Esophagus squamous epithelium (tissue), 5 donors: ENCODE measurements at places on chromosomes 1 and 21.

DNA sequence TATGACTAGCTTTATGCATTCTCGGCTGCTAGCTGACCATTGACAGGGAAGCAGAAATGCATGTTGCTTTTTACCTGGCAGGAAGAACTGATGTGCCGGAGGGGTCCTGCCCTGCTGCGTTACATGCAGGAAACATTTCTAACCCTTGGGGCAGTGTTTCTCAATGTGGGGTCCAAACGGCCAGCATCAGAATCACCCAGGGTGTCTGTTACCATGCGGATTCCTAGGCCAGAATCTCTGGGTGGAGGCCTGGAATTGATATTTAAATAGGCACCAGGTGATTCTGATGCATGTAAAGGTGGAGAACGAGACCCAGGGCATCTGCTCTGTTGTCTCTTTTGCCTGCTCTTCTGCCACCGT is 182.7 kb downstream of the PCP4 start:
- no peaks in the 10 kb centered on the region for H3K36me3 ChIP-seq
- no peak for DNase-seq

DNA sequence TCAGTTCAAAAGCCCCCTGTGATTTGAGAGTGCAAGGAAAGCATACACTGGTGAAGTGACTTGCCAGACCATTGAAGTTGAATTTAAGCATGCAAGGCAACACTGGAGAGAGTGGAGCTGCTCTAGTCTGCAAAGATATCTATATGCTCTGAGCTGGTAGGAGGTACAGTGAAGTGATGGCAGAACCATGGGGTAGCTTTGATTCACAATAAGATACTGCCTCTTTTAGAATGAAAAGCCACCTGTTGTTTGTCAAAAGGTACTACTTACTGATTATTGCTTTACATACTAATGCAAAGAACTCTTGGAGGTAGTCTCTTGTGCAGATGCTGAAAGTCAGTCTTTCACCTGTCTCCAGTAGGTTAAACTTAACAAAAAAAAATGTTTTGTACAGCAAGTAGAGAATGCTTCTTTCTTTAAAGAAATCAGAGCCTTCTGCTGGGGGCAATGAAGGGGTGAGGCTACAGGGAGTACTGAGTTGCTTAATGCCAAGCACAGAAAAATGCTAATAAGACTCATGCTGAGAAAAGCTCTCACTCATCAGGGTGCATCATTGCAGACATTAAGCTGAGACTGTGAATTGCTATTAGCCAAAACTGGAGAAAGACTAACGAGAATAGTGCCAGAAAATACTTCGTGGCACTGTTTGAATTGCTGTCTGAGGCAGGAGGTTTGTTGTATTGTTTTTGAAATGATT is 1150.5 kb upstream of the TMPRSS15 start:
- H3K27me3 ChIP-seq = no peaks in the 10 kb centered on the region
- no peak for DNase-seq
- no peak overlapping the region for H3K4me3 ChIP-seq
- no peaks in the 10 kb centered on the region for H3K4me1 ChIP-seq
- H3K36me3 ChIP-seq = no peaks in the 10 kb centered on the region

DNA sequence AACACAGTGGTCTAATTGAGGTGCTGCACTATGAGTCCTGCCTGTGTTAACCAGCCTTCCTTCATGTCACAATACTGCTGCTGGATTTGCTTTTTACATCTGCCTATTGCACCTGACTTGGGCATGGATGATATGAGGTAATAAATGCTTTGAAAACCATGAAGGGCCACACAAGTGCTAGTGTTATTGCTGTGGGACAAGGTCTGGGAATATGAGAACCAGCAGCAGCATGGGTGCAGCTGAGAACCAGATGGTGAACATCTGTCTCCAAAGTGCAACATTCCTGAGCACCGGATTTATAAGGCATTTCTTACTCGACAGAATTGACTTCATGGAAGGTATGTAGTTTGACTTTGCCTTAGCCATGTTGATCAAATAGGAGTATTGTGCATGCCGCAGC is 16.6 kb downstream of the TRIM45 start:
- H3K36me3 ChIP-seq = no peaks in the 10 kb centered on the region
- no peaks in the 10 kb centered on the region for H3K27me3 ChIP-seq

DNA sequence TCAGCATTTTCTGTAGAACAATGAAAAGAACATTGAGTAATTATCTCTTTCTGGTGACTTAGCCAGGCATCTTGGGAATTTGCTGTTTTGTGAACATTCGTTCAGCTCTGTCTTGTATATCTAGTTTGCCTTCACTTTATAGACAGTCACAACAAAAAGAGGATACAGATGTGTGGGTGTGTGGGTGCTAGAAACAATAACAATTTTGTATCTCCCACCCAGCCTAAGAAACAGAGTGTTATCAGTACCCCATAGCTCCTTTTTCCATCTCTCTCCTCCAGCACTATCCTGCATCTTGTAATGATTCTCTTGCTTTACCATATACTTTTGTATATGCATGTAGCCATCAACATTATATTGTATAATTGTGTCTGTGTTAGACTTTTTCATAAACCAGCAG is 33.0 kb downstream of the AK4 start:
- no peaks in the 10 kb centered on the region for H3K27me3 ChIP-seq
- DNase-seq = no peak
- H3K36me3 ChIP-seq = no peaks in the 10 kb centered on the region
- no peaks in the 10 kb centered on the region for H3K4me1 ChIP-seq

- no peak overlapping the region for H3K4me3 ChIP-seq
- DNase-seq = no peak
- no peaks in the 10 kb centered on the region for H3K4me1 ChIP-seq
- no peak overlapping the region for H3K27ac ChIP-seq
- H3K36me3 ChIP-seq = peaks cover 100% of the 10 kb centered on the region
Measured at GRCh38 chr21:36359185-36359584, 26.0 kb upstream of the CHAF1B start.

DNA sequence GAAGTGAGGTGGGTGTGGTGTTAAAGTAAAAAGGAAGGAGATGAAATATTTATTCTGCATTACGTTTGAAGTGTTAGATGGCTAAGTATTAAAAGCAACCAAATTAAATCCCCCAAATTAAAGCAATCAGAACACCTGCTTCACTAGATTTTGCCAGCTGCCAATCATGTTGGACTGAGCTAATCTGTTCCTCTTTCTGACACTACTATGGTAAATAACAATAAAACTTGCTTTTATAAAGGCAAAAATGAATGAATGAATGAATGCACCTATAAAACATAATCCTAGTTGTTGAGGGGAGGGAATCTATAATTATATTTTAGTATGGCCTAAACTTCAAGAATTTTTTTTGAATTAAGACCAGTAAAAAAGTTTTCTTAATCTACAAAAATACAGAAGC is 51.0 kb downstream of the RAB3GAP2 start:
- H3K27me3 ChIP-seq = no peaks in the 10 kb centered on the region
- peaks cover 20% of the 10 kb centered on the region for H3K4me1 ChIP-seq
- H3K36me3 ChIP-seq = no peaks in the 10 kb centered on the region
- no peak for DNase-seq

- DNase-seq = no peak
- H3K27me3 ChIP-seq = no peaks in the 10 kb centered on the region
- H3K4me3 ChIP-seq = peak overlapping the region; percentile 51
Measured at GRCh38 chr1:220878191-220879075, 810 bp upstream of the HLX start.

DNA sequence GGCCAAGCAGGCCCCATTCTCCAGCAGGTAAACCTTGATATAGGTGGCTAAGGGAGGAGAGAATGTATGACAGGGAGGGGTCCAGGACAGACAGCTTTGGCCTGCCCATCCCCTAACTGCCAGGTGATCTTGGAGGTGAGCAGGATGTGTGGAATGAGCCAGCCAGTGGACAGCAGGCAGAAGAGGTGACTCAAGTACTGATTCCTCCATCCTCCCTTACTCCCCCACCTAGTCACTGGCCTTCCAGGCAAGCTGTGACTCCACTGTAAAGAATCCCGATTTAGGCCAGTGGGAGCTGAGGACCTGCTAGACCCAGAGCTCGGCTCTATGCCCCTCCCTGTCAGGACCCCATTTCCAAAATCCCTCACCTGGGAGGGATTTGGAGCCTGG is 36.6 kb downstream of the RIMS3 start:
- no peaks in the 10 kb centered on the region for H3K27me3 ChIP-seq
- no peak overlapping the region for H3K4me3 ChIP-seq
- no peak overlapping the region for H3K27ac ChIP-seq
- no peak for DNase-seq
- H3K4me1 ChIP-seq = peaks cover under 1% of the 10 kb centered on the region

DNA sequence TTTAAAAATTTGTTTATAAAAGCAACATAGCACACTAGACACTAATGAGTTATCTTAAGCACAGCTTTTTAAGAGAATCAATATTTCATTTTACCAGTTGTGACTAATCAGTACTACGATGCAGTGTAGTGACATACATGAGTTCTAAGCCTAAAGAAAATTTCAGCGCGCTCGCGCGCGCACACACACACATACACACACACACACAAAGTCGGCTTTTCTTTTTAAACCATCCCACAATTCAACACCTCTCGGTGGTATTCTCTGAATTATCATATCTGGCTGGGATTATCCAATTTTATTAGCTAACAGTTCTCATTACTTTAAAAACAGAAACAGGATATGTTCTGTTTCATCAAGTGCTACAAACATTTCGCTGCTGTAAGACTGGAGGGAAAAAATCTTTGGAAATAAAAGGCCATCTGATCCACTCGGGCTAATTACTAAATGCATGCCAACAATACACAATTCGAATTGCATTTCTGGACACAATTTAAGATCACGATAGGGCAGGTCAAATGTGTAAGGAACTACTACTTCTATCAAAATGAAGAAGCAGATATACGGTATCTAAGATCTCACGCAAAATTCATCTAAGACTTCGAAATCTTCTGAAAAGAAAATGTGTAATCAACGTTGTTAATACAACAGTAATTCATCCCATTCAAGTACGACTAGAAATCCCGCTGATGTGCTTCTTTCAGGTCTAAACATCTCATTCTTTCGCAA is 1.2 kb downstream of the TUT4 start:
- H3K4me1 ChIP-seq = peaks cover 44% of the 10 kb centered on the region
- H3K36me3 ChIP-seq = no peaks in the 10 kb centered on the region
- no peaks in the 10 kb centered on the region for H3K27me3 ChIP-seq
- H3K27ac ChIP-seq = peak overlapping the region; percentile 94
- no peak for DNase-seq

- H3K4me1 ChIP-seq = no peaks in the 10 kb centered on the region
- no peak overlapping the region for H3K4me3 ChIP-seq
- H3K27me3 ChIP-seq = no peaks in the 10 kb centered on the region
- no peak overlapping the region for H3K27ac ChIP-seq
- no peaks in the 10 kb centered on the region for H3K36me3 ChIP-seq
Measured at GRCh38 chr21:34147792-34148418, 74.5 kb downstream of the MRPS6 start.
